Activated T-helper 1 cell treated with anti-CD3 and anti-CD28 coated beads, Interleukin-12 subunit alpha, Interleukin-12 subunit beta, Interleukin-2, Interleukin-4 antibody, amounts not matched to agents 30 ng/mL and 10 ng/mL and 1 ng/mL, durations not matched to agents 14 hours and 24 hours and 36 hours (primary cell): ENCODE measurements at places on chromosomes 6 and 20. TPM values are rescaled to one million over a fixed set of nuclear protein-coding genes. Genes with fewer than 3 reads are reported as not detected.
A peak's percentile ranks its signal among the peaks of the same experiment; 100 is the strongest.

SLC25A27 gene
- total RNA-seq, result not detected in 2 replicates

- peaks cover 8% of the 10 kb centered on the region for H3K36me3 ChIP-seq
- H3K4me3 ChIP-seq, result peak overlapping the region; percentile 75
- no peaks in the 10 kb centered on the region for H3K27me3 ChIP-seq
- peaks cover 21% of the 10 kb centered on the region for H3K4me1 ChIP-seq
These were observed 27.8 kb downstream of the SLC23A2 start for GRCh38 chr20:4973330-4974097.

MYO6 gene
- 0.37 and 0.83 TPM in 2 replicates for total RNA-seq

DNA sequence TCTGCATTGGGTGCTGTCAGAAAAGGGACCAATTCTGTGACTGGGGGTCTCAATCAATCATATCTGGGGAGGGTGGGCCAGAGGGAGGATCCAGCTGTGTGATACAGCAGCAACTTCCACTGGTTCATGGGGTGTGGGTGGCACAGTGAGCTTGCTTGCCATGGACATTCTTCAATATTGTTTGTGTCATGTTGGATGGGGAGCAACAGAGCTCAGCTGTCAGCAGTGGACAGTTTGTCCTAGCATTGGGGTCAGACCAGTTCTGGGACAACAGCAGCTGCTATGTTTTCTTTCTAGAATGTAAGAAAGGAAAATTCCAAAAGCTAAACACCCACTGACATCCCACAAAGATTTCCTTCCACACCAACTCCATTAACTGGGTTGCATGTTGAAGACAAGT lies 221.9 kb upstream of the CDH4 start:
- H3K4me1 ChIP-seq, result no peaks in the 10 kb centered on the region
- no peak overlapping the region for H3K4me3 ChIP-seq
- no peak overlapping the region for H3K27ac ChIP-seq
- no peaks in the 10 kb centered on the region for H3K36me3 ChIP-seq
- no peak for DNase-seq
- peaks cover 2% of the 10 kb centered on the region for H3K27me3 ChIP-seq

PTPN1 gene
- total RNA-seq, result 60.0 and 60.5 TPM in 2 replicates
